NCI-H524 (cell line): ENCODE measurements at places on chromosomes 13 and 19.

GRCh38 chr13:109816112-109816807 lies 29.9 kb upstream of the IRS2 start:
- no peak for DNase-seq

GRCh38 chr13:80339912-80340650 lies 845 bp downstream of the SPRY2 start:
- peak; percentile 46 for DNase-seq

GRCh38 chr13:80037505-80037888 lies 303.4 kb downstream of the SPRY2 start:
- DNase-seq, result no peak

DNA sequence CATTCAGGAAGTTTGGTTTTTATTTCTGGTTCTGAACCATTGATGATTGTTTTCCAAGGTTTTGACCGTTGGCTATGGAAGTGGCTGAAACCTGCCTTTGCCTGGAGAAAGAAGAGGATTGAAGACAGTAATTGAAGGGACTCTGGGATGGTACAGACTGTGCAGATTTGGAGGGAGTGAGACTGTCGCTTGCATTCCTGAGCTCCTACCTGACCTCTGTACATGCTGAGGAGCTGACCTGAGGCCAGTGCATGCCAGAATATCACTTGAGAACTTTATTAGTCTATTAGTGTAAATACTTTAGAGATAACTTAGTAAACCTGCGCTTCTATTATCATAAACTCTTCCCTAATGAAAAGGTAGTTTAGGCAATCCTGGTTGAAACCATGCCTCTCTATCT lies 276.4 kb downstream of the IRS2 start:
- no peak for DNase-seq

GRCh38 chr19:54191011-54191810 lies at the start of gene TSEN34:
TSS of gene TSEN34 (plus strand) at chr19:54191308. CDS start at chr19:54191365, 57 bp downstream.
- peak; percentile 80 for DNase-seq

DNA sequence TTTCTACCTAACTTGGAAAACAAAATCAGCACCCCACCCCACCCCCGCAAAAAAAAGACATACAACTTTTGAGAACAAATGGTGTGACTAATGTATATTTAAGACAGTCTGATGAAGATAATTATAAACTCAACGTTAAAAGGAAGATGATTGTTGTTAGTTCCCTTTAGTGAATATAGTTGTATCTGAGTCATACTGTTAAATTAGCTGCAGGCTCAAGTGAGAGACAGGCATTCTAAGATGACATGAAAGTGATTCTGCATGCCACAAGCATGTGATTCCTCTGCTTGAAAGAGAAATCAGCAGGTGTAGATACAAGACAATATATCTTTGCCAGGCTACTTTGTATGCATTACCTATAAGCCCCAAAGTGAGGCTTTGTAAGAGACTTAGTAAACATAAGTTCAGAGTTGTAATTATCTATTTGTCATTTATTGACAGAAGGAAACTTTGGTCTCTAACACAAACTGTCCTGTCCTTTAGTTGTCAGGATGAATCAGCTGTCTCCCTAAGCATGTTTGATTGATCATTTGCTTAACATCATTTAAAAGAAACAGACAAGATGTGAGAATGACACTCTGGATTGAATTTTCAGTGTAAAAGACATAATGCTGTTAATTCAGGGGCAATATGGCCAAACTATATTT lies 319.4 kb upstream of the HTR2A start:
- DNase-seq, result no peak

DNA sequence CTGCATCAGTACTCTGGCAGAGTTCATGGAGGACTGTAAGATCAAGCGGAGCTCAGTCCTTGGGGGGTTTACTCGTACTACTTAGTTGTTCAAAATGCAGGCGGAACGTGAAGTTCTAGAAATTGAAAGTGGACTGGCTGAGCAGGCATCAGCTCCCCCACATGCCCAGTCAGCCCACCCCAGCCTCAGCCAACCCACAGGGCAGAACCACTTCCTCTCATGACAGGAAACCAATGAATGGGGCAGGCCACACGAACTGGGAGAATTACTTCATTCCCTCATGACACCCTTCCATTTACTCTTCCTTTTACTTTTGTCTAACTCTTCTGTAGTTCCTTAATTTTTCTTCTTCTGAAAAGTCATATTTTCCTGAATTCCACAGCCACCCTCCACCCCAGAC lies 71.9 kb downstream of the FLT1 start:
- no peak for DNase-seq

DNA sequence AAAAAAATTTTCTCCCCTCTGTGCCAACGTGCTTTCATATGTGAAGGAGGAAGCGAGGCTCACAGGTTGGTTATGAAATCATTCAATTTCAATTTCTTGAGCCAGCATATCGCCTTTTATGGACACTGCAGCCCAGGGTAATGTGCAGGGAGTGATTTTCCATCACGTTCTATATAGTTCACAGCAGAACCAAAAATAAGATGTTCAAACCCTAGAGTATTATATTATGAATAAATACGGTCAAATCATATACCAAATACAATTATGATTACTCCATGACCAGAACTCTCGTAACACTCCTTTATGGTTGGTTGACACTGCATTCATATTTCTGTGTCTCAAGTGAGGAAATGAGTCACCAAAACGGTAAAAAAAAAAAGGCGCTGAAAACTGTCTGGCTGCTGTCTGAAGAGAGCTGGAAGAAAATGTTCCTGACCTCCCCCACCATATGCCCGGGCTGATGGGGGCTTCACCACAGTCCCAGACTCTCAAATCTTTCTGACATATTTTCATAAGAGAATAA lies 75.8 kb upstream of the UBAC2 start:
- DNase-seq, result no peak
